NCI-H510A (cell line): ENCODE measurements at places on chromosomes 3 and 15.

DNA sequence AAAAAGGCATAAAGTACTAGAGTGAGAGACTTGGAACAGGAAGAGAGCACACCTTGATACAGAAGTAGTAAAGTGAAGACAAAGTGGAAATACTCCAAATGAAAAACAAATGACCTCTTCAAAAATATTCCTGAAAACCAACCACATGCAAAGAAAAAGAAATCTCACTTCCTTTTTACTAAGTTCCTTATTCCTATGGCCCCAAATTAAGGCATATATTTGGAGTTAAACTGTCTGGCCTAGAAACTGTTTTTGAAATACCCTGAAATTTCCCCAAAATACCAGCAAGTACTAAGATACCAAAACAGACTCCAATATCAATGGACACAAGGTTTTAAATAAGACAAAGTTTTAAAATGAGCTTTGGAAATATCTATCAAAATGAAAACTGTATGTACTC, 58.2 kb downstream of the ZNF148 start:
- DNase-seq: no peak

GRCh38 chr15:88193415-88193814, 63.1 kb downstream of the NTRK3 start:
- DNase-seq: no peak

DNA sequence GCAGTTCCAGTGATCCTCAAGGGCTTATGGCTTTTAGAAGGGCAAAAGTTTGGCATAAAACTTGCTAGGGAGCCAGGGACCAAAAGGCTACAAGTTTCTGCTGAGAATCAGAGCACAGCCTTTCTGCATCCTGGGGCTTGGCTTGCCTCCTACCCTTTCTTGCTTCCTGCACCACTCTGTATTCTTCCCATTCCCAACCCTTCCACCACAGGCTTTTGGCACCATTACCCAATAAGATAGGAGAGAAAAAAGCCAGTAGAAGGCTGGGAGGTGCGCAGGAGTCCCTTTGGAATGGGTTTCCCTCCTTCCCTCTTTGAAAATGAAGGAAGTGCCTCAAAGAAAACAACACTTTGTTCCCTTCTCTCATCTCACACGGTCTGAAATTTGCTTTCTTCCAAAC, 268.6 kb downstream of the PDCD6IP start:
- DNase-seq: no peak

DNA sequence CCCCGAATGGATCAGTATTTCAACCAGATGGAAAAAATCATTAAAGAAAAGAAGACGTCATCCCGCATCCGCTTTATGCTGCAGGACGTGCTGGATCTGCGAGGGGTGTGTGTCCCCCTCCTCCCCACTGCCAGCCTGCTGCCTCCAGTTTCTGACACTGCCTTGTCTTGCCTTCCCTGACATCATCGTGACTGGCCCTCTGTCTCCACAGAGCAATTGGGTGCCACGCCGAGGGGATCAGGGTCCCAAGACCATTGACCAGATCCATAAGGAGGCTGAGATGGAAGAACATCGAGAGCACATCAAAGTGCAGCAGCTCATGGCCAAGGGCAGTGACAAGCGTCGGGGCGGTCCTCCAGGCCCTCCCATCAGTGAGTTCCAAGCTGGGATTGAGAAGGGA, 10.9 kb downstream of the EIF4G1 start:
- no peak for DNase-seq

GRCh38 chr15:80204231-80204630, 47.8 kb downstream of the CTXND1 start:
- DNase-seq: no peak
